ENCODE measurements at places on chromosomes 7 and 10.

DNA sequence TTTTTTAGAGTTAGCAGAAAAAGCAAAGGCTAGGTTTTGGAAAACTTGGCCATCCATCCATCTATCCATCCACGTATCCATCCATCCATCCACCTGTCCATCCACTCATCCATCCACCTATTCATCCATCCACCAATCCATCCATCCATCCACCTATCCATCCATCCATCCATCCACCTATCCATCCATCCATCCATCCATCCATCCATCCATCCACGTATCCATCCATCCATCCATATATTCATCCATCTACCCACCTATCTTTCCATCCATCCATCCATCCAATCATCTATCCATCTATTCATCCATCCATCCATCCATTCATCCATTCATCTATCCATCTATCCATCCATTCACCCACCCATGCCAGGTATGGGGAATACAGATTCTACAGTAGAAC is 81.7 kb upstream of the MPP7 start:
- no peak for DNase-seq

DNA sequence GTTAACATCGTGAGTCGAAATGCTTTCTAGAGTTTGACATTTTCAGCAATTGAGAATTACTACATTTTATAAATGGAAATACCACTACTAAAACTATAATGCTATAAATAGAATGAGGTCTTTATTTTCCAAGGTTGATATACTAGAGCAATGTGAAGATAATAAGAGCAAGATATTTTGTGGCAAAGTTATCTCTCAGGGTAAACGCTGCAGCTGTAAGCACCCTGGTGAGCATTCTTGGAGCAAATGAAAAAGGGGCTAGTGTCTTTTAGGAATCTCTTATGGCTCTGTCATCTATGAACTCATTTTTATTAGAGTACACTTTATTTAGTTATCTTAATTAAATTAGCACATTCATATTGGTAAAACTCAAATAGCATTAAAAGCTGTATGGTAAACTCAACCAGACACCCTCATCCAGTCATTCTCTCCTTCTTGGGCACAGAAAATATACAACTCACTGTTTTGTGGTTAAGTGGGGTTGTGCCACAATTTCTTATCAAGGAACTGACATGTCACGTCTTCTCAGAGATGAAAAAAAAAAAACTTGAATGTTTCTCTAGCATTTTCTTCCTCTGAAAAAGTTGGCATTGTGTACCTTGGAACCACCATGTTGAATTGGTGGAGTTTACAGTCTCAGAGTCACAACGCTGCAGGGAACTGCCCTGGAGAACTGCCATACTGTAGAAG is 289.5 kb upstream of the PFKP start:
- no peak for DNase-seq

GRCh38 chr10:21145751-21146435 is 248.8 kb upstream of the NEBL start:
- DNase-seq: no peak

DNA sequence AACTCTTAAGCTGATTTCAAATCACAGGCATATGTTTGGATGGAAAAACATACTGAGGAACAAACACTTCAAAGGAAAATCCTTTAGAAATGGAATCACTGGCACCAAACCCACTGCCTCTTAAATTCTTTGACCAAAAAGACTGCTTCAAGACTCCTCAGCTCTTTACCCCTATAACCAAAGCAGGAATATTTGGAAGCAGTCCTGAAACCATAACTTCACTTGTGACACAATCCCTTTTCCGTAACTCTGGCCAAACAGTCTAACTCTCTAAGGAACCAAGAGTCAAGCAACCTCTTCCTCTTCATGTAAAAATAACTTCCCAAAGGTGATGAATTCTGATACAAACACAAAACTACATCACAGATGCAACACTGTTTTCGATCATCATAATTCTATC is 104.3 kb downstream of the MTERF1 start:
- no peak for DNase-seq

DNA sequence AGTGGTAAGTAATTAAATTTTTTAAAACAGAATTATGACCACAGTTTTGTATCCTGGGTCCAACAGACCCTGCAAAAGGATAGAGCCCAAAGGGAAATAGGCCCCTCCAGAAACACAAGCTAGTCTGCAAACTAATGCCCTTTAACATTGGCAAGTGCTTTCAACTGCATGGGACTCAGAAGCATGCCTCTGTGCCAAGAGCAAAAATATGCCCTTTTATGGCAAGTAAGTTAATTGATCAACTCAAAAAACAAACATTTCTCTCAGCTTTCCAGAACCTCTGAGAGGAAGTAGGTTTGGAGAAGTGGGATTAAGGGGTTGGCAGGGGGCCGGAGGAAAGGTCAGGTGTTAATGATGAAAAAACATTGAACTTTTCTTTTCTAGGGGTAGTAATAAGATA is 186.6 kb upstream of the PRSS1 start:
- no peak for DNase-seq

GRCh38 chr7:70307544-70308106 is 709.4 kb downstream of the AUTS2 start:
- peak; percentile 46 for DNase-seq
